Stimulated activated CD4-positive, alpha-beta T cell treated with anti-CD3 and anti-CD28 coated beads, TNF-alpha, amount 100 ng/mL, for 1 hour (primary cell): ENCODE measurements at places on chromosomes 2 and 18.

DNA sequence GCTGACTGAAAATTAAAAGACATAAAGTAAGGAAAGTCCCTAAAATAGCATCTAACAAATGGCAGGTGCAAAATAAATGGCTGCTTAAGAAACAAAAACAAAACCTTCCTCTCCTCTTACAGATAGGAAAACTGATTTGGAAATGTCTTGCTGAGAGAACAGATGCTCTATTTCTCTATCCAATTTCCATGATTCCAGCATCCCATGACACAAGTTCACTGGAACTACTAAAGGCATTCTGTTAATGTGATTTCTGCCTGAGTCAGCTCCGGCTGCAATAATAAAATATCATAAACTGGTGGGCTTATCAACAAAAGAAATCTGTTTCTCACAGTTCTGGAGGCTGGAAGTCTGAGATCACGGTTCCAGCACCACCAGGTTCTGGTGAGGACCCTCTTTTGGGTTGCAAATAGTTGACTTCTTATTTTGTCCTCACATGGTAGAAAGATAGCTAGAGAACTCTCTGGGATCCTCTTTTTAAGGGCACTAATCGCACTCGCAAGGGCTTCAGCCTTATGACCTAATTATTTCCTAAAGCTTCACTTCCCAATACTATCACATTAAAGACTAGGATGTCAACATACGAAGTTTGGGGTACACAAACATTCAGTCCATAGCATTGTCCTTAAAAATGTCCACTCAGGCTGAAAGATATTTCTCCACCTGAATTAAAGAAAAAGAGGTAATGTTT lies 78.2 kb upstream of the GALNT3 start:
- no peak for DNase-seq

- no peak for DNase-seq
Measured at GRCh38 chr2:189022053-189022481, 47.9 kb downstream of the COL3A1 start.

GRCh38 chr18:39693359-39693758 lies 2127.8 kb upstream of the CELF4 start:
- DNase-seq, result no peak

- no peak for DNase-seq
Measured at GRCh38 chr2:37851828-37852584, 73.1 kb upstream of the RMDN2 start.

DNA sequence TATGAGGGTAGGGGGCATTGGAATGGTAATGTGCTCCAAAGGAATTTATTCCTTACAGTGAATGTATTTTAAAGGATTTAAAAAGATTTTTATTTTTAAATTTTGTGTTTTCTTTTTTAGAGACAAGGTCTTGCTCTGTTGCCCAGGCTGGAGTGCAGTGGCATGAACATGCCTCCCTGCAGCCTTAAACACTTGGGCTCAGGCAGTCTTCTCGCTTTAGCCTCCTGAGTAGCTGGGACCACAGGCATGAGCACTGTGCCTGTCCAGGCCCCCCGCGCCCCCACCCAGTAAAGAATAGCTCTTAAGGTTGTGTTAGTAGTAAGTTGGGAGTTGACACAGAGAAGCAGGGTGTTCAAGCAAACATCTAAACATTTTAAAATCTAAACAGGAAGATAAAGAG lies 36.6 kb downstream of the PHLPP1 start:
- DNase-seq, result no peak
